ENCODE measurements at places on chromosomes 1 and 21.

DNA sequence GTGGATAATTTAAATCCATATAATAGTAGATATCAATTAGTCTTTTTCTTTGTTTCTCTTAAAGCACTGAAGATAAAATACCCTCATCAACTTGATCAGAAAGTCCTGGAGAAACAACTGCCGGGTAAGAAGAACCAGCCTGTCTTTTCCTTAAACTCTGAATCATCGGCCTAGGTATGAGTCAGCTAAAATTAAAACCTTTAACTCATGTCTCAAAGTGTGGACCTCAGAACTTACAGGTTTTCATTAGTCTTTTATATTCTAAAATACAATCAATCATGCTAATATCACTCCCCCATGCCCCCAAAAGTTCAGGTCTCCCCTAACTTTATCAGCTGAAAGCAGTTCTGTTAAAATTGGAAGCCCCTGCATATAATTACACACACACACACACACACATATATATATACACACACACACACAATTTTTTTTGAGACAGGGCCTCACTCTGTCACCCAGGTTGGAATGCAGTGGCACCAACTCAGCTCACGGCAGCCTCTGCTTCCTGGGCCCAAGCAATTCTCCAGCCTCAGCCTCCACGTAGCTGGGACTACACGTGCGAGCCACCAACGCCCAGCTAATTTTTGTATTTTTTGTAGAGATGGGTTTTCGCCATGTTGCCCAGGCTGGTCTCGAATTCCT lies 61.3 kb downstream of the B3GALNT2 start:
- no peak for DNase-seq

DNA sequence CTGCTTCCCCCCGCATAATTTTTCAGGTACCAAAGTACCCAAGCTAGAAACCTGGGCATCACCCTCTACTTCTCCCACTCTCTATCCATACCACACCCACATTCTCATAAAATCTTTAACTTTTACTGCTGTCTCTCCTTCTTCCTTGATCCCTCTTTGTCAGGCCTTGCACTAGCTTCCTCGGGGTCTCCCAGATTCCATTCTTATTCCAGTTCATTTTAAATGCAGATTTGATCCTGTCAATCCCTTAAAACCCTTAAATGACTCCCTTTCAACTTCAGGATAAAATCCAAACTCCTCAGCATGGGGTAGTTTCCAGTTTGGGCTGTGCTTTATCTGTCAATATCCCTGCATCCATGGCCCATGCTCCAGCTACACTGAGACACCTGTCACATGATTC lies 343.5 kb downstream of the PBX1 start:
- DNase-seq, result no peak

- no peak for DNase-seq
Observed at GRCh38 chr1:111442457-111442856, 6.6 kb downstream of the WDR77 start.

- DNase-seq, result no peak
Observed at GRCh38 chr1:11150326-11150725, 38.8 kb upstream of the ANGPTL7 start.

DNA sequence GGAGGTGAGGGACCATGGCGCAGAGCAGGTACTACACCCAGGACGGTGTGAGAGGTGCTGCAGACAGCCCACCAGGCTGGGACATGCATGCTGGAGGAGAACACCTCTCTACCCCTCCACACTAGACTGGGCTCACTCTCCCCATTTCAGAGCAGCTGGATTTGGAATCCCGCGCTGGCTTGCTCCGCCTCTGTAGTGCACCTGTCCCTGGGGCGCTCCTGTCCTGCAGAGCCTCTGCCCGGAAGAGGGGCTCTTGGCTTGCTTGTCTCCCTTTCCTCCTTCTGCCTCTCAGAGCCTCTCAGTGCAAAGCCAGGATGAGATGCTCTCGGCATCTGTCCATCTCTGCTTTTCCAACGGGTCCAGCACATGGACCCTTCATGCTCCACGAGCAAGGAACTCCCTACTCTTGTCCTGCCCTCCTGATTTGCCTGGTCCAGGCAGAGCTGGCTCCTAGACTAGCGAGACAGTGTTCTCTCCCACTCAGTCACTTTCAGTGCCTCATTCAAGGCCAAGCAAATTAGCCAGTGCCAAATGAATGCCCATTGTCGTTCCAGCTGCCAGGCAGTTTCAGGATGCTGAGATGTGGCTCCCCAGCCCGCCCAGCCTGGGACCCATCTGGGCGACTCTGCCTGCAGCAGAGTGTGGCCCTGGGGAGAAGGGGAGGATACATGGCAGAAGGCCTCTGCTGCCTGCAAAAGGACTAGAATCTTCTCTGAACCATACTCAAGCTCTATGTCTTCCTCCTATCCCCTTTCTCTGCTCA lies 33.7 kb downstream of the CDCA8 start:
- DNase-seq, result no peak

DNA sequence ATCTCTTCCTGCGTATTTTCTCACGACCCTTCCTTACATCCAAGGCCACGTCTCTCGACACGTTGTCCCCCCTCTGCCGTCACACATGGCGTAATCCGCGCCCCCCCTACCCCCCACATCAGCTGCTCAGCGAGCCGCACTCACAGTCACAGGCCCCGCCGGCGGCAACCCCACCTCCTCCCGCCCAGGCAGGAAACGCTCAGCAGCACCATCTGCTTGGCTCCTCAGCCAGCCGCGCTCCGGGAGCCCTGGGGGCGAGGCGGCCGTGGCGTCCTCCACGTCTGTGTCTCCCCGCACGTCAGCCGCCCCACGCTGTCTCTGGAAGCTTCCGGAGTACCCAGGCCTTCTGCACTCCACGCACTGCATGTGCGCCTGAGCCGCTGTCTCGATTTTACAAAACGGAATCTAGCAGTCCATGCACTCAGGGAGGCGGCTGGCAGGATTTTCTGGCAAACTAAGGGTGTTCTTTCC lies 64.6 kb downstream of the SIK1 start:
- peak; percentile 81 for DNase-seq

DNA sequence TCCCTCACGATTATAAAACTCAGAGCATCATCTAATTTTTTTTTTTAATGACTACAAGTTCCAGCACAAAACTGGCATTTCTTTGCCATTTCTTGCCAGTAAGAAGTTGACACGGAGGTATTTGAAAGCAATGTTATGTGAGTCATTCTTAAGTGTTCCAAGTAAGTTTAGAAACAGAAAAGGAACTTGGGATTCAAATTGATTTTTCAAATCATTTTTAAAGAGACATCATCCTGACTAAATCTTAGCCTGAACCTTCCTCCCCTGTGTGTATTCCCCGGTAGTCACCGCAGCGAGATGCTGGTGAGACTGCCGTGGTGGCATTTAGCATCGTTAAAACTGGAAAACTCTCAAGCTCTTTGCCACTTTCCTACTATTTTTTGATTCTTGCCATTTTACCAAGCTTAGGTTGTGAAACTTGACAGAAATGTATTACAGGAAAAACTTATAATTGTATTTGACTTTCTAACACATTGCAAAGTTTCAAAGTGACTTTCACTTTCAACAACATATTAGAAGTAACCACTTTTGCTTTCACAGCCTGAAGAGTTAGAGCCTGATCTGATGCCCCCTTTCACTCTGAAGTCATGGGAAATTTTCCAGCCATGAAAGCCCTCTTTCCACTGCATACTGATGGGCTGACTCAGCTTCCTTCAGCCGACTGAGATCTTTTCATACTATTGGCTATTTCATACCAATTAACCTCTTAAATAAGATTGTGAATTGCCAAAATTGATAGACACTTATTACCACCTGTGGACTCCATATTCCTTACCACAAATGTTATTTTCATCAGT lies 61.4 kb downstream of the OLFML2B start:
- no peak for DNase-seq

GRCh38 chr1:206680279-206680678 lies 4.4 kb upstream of the MAPKAPK2 start:
- DNase-seq, result no peak

GRCh38 chr1:156282479-156283222 lies at the start of gene SMG5:
Gene SMG5 (minus strand): TSS chr1:156282825. CDS start chr1:156282680, 145 bp downstream.
- peak; percentile 97 for DNase-seq

GRCh38 chr1:53766831-53767405 lies 28.0 kb upstream of the GLIS1 start:
- no peak for DNase-seq

DNA sequence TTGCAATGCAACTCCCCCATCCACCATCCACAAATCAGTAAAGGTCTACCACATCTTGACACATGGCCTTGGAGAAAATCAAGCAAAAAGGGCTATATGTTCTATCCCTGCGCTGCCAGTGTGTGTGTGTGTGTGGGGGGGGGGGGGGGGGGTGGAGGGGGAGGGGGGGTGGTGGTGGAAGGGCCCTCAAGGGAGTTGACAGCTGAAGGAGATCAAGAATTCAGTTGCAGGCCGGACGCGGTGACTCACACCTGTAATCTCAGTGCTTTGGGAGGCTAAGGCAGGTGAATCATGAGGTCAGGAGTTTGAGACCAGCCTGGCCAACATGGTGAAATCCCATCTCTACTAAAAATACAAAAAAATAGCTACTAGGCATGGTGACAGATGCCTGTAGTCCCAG lies 37.6 kb upstream of the CLIC4 start:
- DNase-seq, result no peak

DNA sequence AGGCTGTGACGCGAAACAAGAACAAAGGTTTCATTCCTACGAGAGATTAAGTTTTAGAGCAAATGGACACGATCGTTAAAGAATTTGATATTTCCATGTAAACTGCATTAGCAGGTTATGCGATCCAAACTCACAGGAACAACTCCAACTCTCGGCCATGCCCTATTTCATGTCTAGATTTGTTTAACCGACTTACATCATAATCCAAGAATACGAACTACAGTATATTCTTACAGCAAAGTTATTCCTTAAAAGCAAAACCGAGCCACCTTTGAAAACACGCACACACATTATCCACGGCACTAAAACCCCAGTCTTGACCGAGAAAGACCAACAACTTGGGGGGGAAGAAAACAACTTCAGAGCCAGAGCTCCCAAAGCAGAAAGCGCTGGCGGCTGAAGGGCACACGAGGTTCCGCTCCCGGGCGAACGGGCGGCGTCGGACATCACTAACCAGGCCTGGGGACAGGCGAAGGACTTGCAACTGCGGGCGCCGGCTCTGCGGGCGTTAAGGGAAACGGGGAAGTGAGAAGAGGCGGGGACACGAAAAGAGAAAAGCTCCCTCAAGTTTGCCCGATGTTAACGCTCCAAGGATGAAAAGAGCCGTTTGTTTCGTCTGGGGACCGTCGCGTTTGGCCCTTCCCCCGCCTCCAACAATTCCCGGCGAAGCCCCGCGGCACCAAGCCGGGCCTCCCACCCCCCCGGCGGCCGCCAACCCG lies 690 bp downstream of the B3GALNT2 start:
- no peak for DNase-seq

DNA sequence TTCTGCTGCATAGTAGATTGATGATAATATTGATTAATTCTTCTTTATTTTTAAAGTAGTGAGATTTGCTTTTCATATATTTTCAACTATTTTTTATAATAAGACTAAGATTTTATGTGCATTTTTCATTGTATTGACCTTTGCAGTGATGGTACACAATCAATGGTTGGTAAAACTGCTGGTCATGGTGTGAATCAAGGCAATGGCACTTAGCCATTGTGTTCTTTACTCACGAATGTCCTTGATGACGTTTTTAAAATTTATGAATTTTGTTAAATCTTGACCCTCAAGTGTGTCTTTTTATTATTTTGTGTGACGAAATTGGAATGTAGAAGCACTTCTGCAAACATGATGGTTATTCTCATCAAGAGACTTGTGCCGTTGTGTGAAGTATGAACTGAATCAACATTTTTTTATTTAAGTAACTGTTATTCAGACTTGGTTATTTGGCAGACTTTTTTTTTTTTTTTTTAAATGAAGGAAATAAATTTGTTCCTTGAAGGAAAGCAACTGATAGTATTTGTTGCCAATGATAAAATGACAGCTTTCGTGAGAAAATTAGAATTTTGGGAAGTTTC lies 22.6 kb downstream of the CDC73 start:
- DNase-seq, result no peak

DNA sequence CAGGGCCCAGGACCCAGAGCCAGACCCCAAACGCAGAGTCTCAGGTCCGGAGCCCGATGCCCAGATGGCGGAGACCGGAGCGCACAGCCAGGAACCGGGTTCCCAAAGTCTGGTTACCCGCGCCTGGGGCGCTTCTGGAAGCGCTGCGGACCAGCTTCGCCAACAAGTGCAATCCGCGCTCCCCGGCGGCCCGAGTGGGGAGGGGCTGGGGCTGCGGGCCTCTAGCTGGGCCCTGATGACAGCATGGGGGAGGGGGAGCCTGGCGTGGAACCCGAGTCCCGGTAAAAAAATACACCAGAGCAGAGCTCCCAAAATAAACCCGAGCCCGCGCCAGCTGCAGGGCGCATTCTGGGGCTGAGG lies 494 bp downstream of the NT5C1A start:
- DNase-seq, result no peak

- no peak for DNase-seq
Observed at GRCh38 chr1:40954626-40955025, 24.9 kb upstream of the CTPS1 start.

GRCh38 chr1:29123053-29123886 lies 433 bp downstream of the TMEM200B start:
- no peak for DNase-seq

GRCh38 chr1:85146972-85147359 lies 53.9 kb downstream of the SYDE2 start:
- no peak for DNase-seq

DNA sequence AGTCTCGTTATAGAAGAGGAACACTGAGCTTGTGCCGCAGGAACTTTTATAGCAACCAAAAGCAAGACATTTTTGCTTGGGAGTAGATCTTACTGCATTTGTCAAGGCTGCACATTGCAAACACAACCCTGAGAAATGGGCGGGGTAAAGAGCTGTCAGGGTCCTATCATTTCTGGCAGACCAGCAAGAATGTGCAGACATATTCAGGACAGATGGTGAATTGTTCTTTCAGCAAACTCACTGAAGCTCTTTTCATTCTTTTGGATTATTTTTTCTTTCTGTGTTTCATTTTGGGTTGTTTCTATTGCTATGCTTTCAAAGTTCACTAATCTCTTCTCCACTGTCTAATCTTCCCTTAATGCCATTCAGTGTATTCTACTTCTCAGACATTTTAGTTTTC lies 5.1 kb upstream of the ACTN2 start:
- DNase-seq, result no peak

GRCh38 chr1:160328184-160328583 lies 14.9 kb downstream of the COPA start:
- DNase-seq, result no peak

- DNase-seq, result no peak
Observed at GRCh38 chr1:96683931-96684330, 37.7 kb upstream of the PTBP2 start.

- DNase-seq, result no peak
Observed at GRCh38 chr1:116877141-116877818, 32.4 kb upstream of the PTGFRN start.

GRCh38 chr1:206646504-206646903 lies 11.2 kb downstream of the DYRK3 start:
- DNase-seq, result no peak

DNA sequence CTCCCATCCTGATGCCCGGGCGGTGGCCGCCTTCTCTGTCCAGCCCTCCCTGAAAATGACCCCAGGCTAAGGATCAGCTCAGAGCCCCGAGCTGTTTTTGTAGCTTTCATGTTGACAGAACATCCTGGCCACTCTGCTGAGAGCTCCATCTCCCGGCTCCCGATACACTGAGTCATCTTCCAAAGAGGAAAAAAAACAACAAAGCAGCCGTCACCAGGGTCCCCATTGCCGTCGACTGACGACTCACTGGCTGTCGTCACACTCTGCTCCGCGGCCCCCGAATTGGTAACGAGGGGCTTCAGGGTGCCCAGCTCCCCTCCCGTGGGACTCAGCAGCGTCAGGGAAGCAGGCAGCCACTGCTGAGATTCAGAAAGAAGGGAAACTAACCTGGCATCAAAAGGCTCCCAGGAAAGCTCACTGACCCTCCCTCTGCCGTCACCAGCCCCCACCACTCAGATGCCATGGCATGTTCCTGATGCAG lies 67.2 kb downstream of the CD46 start:
- no peak for DNase-seq
